HT-29 (cell line): ENCODE measurements at places on chromosomes 2 and 18. TPM values are rescaled to one million over a fixed set of nuclear protein-coding genes. Genes with fewer than 3 reads are reported as not detected.

The CKAP2L gene
- 2.5 and 4.0 TPM in 2 replicates for total RNA-seq

The CAVIN2 gene
- total RNA-seq = 0.84 and 1.4 TPM in 2 replicates

The EFHD1 gene
- not detected in 2 replicates for total RNA-seq

The VWC2L gene
- not detected in 2 replicates for total RNA-seq

The ZC3H8 gene
- total RNA-seq = 4.0 and 5.9 TPM in 2 replicates

The LOXHD1 gene
- total RNA-seq = not detected in 2 replicates

The C18orf54 gene
- total RNA-seq = 0.50 and 1.0 TPM in 2 replicates

The LYG2 gene
- total RNA-seq = not detected in 2 replicates

The VIT gene
- not detected in 2 replicates for total RNA-seq

The ASB18 gene
- total RNA-seq = not detected in 2 replicates

The WDR54 gene
- total RNA-seq = 50.8 and 52.3 TPM in 2 replicates

The DIPK1C gene
- 0.05 TPM in 1 of 2 replicates, not detected in the other for total RNA-seq
